ENCODE measurements at places on chromosomes 6 and 20.

DNA sequence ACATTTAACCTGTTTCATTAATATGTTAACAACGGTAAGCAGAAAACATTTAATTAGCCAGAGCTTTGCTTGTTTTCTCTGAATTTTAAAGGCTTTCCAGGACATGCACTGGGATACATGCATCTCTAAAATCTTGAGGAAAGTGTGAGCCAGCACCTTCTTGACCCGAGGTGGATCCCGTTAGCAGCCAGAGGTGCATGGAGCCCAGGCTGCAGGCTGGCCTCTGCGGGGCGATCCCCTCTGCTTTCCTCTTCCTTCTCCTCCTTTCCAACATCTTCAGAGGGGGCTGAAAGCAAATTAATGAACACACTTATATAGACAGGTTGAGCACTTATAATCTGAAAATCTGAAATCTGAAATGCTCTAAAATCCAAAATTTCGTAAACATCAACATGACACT, 128.7 kb upstream of the CST7 start:
- ATAC-seq: no peak

DNA sequence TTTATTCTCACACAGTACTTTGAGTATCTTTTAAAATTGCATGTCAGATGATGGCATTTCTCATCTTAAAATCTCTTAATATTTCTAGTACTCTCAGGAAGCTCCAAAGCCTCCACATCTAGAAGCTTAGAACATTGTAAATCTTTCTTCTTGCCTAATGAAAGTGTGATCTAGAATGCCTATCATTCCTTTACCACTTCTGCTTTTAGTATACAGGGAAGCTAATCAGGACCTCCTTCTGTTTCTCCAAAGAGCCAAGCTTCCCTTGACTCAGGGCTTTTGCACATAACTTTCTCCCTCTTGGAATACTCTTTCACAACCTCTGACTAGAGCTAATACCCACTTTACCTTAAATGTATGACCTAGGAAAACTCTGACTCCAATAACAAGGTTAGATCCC, 7.5 kb upstream of the ELOVL4 start:
- no peak for ATAC-seq

GRCh38 chr6:63565727-63566596, 6.3 kb upstream of the LOC128125822 start:
- ATAC-seq: no peak

- no peak for ATAC-seq
Observed at GRCh38 chr6:31829633-31830283, 2.2 kb downstream of the HSPA1B start.

- no peak for ATAC-seq
Observed at GRCh38 chr6:43444582-43444981, 10.8 kb downstream of the DLK2 start.

GRCh38 chr6:80209430-80209829, 103.0 kb downstream of the BCKDHB start:
- ATAC-seq: no peak

- no peak for ATAC-seq
Observed at GRCh38 chr20:49479785-49480184, 2.7 kb downstream of the KCNB1 start.

DNA sequence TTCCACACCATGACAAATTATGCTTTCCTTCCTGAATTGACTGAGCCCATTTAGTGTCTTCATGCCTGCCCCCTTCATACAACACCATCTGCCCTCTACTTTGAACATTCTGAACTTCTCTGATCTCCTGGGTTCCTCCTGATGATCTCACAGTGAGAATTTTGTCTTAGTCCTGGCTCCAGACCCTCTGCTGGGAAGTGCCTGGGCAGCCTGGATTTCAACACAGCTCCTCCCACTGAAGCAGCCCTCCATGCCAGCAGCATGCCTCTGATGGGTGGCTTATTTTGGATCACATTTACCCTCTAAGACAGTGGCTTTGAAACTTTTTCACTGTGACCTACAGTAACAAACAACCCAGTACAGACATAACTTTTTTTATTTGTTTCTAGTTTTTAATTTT, 41.5 kb downstream of the DSE start:
- peak; percentile 36 for ATAC-seq

- ATAC-seq: peak; percentile 81
Observed at GRCh38 chr6:73585566-73586415, 65.0 kb upstream of the EEF1A1 start.

DNA sequence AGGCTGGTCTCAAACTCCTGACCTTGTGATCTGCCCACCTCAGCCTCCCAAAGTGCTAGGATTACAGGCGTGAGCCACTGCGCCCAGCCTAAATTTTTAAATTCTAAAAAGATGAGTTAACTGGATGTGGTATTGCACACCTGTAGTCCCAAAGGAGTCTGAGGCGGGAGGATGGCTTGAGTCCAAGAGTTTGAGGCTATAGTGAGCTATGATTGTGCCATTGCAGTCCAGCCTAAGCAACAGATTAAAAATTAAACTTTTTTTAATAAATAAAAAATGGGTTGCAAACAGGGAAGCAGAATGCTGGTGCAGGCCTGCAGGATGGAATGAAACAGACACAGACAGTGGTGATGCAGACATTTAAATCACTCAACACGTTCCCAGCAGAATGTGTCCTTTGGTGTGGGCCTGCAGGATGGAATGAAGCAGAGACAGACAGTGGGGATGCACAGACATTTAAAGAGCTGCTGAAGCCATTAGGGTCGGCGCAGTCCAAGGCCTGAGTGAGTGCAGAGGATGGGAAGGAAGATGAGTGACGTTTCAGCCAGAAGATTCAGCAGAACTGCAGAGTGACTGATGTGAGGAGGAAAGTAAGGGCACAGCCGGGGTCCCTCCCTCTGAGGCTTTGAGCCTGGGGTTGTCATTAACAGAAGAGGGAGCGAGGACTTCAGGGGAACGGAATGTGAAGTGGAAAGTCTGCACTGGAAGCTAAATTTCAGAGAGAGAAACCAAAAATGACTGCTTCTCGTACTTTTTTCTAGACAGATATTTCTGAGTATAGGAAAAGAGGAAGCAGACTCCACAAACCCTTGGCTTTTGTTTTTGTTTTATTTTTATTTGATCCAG, 117.5 kb downstream of the RIN2 start:
- ATAC-seq: no peak

DNA sequence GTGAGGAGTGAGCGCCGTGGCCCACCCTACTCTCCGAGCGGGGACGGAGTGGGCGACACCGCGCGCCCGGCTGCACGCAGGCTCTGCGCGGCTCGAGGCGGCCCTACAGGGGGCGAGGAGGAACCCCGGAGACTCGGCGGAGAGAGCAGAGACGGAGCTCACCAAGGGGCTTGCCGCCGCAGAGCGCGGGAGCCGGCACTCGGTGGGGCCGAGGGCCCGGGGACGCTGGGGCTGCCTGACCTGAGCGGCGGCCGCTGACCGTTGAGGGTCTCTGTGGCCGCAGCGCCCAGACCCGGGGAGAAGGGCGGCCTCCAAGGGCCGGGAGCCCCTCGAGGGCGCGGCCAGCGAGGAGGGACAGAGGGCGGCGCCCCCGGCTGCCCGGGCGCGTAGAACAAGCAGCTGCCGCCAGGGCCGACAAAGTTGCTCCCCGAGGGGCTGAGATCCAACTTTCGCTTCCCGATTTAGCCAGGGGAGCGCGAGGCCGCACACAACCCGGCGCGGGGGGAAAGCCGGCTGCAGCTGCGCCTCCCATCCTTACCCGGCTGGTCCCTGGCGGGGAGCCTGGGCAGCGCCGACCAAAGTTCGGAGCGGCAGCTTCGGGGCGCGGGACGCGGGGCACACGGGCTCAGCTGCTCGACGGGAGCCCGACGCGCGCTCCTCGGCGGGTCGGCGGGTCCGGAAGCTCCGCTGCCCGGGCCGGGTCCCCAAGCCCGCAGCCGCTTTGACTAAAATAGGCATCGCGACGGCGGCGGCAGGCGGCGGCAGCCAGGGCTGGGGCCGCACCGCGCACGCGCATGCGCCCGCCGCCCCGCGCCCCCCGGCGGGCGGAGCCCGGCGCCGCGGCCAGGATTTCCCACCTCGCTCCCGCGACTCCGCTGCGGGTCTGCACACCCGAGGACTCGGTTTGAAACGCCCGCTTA, 43.1 kb downstream of the POPDC3 start:
- peak; percentile 86 for ATAC-seq

- no peak for ATAC-seq
Observed at GRCh38 chr20:46215913-46216707, 92.2 kb downstream of the CDH22 start.

GRCh38 chr6:146543940-146544615, 445 bp downstream of the RAB32 start:
- ATAC-seq: peak; percentile 9

GRCh38 chr20:8362457-8362856, 230.4 kb downstream of the PLCB1 start:
- no peak for ATAC-seq

DNA sequence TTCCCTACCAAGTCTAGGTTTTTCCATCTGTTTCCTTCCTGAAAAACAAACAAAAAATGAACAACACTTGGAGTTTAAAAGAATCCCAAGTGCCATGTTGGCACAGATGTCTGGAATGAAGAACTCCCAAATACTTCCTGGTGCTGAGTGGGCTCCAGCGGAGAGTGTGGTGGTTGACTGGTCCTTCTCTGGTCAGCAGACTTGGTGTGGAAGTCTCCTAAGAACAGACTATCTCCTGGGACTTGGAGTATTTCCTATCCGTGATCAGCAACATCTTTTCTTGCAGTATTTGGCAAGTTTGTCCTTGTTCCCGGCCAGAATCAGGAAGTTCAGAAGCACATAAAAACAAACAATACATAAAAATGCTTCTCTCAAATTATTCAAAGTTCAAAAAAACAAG, 154.1 kb downstream of the MTFR2 start:
- ATAC-seq: peak; percentile 84

GRCh38 chr6:53924277-53924676, 129.5 kb downstream of the LRRC1 start:
- no peak for ATAC-seq

DNA sequence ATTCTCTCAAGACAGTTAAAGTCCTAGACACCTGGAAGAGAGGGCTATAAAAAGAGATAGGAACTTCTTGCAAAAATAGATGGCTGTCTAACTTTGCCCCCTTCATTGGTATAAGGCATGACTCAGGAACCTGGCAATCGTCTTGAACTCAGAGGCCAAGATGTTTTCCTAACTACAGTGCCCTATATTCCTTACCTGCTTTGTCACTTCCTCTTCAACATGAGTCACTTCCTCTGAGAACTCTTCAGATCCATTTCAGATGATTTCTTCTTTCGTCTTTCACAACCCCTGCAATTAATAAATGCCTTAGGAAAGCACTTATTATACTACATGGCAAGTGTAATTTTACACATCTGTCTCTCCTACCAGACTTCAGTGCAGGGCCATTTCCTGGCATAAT, 83.5 kb downstream of the HAO1 start:
- no peak for ATAC-seq

DNA sequence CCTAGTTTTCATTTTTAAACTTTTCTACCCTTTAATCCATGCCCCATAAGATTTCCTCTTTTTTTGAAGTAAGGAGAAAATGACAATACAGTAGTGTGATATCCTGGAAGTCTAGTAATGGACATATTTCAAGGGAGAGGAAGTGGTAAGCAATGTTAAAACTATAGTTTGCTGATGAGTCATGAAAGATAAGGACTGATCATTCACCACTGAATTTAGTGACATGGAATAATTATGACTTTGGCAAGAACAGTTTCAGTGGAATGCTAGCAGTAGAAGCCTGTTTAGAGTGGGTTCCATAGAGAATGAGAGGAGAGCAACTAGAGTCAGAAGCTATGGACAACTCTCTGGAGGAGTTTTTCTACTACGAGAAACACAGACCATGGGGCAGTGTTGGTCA, 24.9 kb upstream of the SLC2A12 start:
- no peak for ATAC-seq
